Heart right ventricle (tissue), 16 donors: ENCODE measurements at places on chromosomes 12 and 14. TPM values are rescaled to one million over a fixed set of nuclear protein-coding genes. Genes with fewer than 3 reads are reported as not detected.

The POTEM gene
- total RNA-seq, result not detected

- H3K36me3 ChIP-seq, result no peaks in the 10 kb centered on the region
- no peaks in the 10 kb centered on the region for H3K27me3 ChIP-seq
- DNase-seq, result peak; percentile 7
- peaks cover 3% of the 10 kb centered on the region for H3K4me1 ChIP-seq
- H3K4me3 ChIP-seq, result no peak overlapping the region
These were observed 51.2 kb downstream of the ACSS3 start for GRCh38 chr12:81128930-81129554.

DNA sequence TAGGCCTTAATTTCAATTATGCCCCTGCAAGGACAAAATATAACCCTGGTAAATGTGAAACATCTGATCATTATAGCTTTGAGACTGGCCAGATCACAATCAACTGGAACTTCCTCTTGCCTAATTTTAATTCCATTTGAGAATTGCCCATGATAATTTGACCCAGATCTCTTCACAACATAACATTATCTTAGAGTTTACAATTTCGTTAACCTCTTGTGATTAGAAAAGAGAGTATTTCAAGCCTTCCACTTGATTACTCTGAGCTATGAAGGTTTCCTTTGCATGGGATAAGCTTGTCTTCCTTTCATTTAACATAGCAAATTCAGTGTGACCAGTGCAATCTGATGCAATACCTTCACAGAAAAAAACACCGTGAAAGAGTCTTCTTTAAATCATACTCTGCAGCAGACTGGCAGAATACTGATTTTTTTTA lies 143.6 kb downstream of the DUSP6 start:
- H3K27me3 ChIP-seq, result no peaks in the 10 kb centered on the region
- DNase-seq, result no peak
- no peaks in the 10 kb centered on the region for H3K36me3 ChIP-seq
- H3K4me1 ChIP-seq, result peaks cover 48% of the 10 kb centered on the region
- no peak overlapping the region for H3K27ac ChIP-seq

The RNASE7 gene
- not detected for total RNA-seq

The TAS2R30 gene
- 1.2 TPM for total RNA-seq

DNA sequence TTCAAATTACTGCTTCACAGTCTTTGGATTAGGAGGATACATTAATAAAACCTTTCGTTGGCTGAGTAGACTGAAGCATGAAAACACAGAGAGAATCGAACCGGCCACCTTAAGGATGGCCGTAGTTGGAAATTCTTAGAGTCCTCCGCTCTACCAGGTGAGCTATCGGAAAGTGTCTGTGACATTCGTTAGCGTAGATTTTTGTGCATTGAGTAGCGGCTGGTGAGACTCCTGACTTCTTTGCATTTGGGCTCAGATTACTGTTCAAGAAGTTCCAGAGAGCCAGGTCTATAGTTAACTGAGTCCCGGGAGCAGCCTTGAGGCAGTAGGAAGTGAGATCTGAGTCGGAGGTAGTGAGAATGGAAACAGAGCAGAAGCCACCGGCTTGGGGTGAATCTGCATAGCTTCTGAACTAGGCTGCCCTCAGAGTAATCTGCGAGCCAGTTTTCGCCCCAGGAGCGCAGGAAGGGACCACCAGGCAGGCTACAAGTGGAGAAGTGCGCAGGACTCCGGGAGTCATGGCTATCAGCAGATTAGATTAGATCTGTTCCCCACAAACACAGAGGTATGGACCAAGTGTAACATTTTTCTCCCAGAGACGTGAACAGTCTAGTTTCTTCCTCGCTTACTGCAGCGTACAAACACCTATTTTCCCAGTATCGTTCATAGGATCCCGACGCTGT lies 11.0 kb downstream of the OR6S1 start:
- peaks cover 41% of the 10 kb centered on the region for H3K4me1 ChIP-seq
- no peak for DNase-seq
- no peak overlapping the region for H3K27ac ChIP-seq
- H3K36me3 ChIP-seq, result no peaks in the 10 kb centered on the region
